ENCODE measurements at places on chromosomes 5 and 9.

- H3K36me3 ChIP-seq, result no peaks in the 10 kb centered on the region
- DNase-seq, result no peak
- H3K4me3 ChIP-seq, result no peak overlapping the region
- no peak overlapping the region for H3K27ac ChIP-seq
- no peaks in the 10 kb centered on the region for H3K27me3 ChIP-seq
Measured at GRCh38 chr9:107759009-107759822, 269.6 kb upstream of the KLF4 start.

GRCh38 chr5:33277061-33277650, 163.6 kb upstream of the TARS1 start:
- no peak overlapping the region for H3K4me3 ChIP-seq
- no peak for DNase-seq
- H3K4me1 ChIP-seq, result peaks cover 5% of the 10 kb centered on the region
- H3K27me3 ChIP-seq, result no peaks in the 10 kb centered on the region
- no peak overlapping the region for H3K27ac ChIP-seq
- no peaks in the 10 kb centered on the region for H3K36me3 ChIP-seq

- no peak overlapping the region for H3K4me3 ChIP-seq
- no peaks in the 10 kb centered on the region for H3K27me3 ChIP-seq
- H3K27ac ChIP-seq, result no peak overlapping the region
Measured at GRCh38 chr5:125834438-125835115, 588.6 kb upstream of the GRAMD2B start.

GRCh38 chr9:18775930-18776329, 257.1 kb downstream of the SAXO1 start:
- H3K27ac ChIP-seq, result no peak overlapping the region
- H3K4me3 ChIP-seq, result no peak overlapping the region
- no peaks in the 10 kb centered on the region for H3K36me3 ChIP-seq
- H3K4me1 ChIP-seq, result no peaks in the 10 kb centered on the region
- DNase-seq, result no peak

DNA sequence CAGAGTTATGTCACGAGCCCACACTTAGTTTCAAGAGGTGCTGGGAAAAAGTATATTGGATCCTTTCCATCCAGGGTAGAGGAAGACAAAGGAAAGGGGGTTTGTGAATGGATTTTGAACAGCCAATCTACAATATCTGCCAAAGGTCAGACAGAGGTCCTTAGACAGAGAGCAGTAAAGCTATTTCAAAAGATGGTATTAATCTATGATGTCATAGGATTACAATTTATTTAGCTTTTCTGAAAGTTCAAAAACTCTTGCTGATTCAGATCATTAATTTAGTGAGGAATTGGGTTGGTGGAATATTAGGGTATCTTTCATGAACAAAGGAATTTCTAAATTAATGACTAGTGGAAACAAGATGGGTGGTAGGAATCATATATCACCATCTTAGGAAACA, 126.9 kb downstream of the NTRK2 start:
- no peak for DNase-seq

GRCh38 chr9:80664327-80665210, 1024.8 kb downstream of the TLE1 start:
- H3K36me3 ChIP-seq, result no peaks in the 10 kb centered on the region
- H3K4me1 ChIP-seq, result peaks cover 11% of the 10 kb centered on the region
- H3K27ac ChIP-seq, result no peak overlapping the region

DNA sequence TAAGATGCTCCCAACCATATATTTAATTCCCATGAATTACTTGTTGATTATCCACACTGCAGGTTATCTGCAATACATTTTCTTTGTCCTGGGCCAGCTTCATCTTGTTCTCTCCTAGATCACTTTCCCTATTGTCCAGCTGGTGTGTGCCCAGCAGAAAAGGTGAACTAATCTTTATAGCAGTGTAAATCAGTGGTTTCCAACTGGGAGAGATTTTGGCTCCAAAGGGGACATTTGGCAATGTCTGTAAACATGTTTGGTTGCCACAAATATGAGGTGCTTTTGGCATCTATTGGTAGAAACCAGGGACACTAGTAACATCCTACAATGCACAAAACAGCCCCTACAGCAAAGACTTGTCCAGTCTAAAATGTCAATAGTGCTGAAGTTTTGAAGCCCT, 20.1 kb upstream of the ERBIN start:
- H3K27me3 ChIP-seq, result no peaks in the 10 kb centered on the region
- DNase-seq, result no peak
- H3K4me1 ChIP-seq, result no peaks in the 10 kb centered on the region
- H3K27ac ChIP-seq, result no peak overlapping the region
- H3K36me3 ChIP-seq, result no peaks in the 10 kb centered on the region
- H3K4me3 ChIP-seq, result no peak overlapping the region

DNA sequence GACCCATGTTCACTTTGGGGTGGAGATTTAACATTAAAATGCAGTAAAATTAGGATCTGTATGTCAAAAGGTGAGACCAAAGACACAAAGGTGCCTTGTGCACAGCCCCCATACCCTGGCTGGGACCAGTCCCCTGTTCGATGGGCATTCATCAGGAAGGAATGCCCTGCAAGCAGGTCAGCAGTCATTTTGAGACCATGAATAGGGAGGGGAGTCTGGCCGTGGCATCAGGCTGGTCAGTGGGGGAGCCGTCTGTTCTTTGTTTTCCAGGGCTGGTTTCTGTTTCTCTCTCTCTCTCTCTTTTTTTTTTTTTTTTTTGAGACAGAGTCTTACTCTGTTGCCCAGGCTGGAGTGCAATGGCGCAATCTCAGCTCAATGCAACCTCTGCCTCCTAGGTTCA, 68.9 kb upstream of the GOLM1 start:
- no peaks in the 10 kb centered on the region for H3K27me3 ChIP-seq
- H3K4me1 ChIP-seq, result no peaks in the 10 kb centered on the region
- no peak overlapping the region for H3K27ac ChIP-seq
- H3K4me3 ChIP-seq, result no peak overlapping the region
- no peak for DNase-seq

GRCh38 chr5:142602720-142603245, 83.1 kb downstream of the FGF1 start:
- peak; percentile 80 for DNase-seq
- peaks cover 38% of the 10 kb centered on the region for H3K4me1 ChIP-seq
- H3K4me3 ChIP-seq, result no peak overlapping the region
- H3K27ac ChIP-seq, result peak overlapping the region; percentile 86
- H3K27me3 ChIP-seq, result no peaks in the 10 kb centered on the region

DNA sequence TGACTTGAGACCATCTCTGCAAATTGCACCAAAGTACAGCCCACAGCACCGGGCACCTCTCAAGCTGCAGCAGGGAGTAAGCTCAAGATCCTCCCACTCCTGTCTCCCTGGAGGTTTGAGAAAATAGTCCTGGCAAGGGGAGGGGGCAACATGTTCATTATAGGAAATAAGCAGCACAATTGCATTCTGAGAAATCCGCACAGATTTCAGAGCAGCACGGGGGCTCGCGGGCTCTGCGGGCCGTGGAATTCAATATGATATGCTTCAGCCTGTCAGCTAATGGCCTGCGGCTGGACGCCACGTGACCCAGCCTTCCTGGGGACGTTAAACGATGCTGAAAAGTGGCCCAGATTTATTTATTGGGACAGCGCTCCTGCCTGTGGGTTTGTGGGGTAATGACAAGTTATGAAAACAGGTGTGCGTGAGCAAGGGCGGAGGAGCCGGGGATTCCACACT, 156.4 kb downstream of the DAB2IP start:
- H3K27me3 ChIP-seq, result no peaks in the 10 kb centered on the region
- no peaks in the 10 kb centered on the region for H3K36me3 ChIP-seq
- H3K4me1 ChIP-seq, result no peaks in the 10 kb centered on the region

- H3K36me3 ChIP-seq, result no peaks in the 10 kb centered on the region
- H3K4me1 ChIP-seq, result peaks cover 34% of the 10 kb centered on the region
- H3K27ac ChIP-seq, result peak overlapping the region; percentile 89
- H3K27me3 ChIP-seq, result no peaks in the 10 kb centered on the region
- H3K4me3 ChIP-seq, result no peak overlapping the region
Measured at GRCh38 chr5:91058575-91058974, 324.5 kb downstream of the ARRDC3 start.

DNA sequence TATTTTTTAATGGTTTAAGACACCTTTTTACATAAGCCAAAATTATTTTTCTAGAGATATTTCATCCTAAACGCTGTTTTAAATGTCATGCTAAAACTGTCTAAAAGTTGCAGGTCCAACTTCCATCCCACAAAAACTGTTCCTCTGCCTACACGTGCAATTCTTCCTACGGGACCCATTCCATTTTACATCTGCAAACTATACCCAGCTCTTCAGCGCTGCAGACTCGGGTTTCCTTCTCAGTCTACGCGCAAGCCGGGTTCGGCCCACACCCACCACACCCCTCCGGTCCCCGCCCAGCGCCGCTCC, 8.7 kb downstream of the RANBP6 start:
- peaks cover 28% of the 10 kb centered on the region for H3K4me1 ChIP-seq
- H3K36me3 ChIP-seq, result no peaks in the 10 kb centered on the region
- DNase-seq, result peak; percentile 86
- no peaks in the 10 kb centered on the region for H3K27me3 ChIP-seq
- peak overlapping the region; percentile 93 for H3K4me3 ChIP-seq

GRCh38 chr9:137170486-137171148, 766 bp upstream of the LRRC26 start:
- no peak overlapping the region for H3K4me3 ChIP-seq
- peaks cover 12% of the 10 kb centered on the region for H3K27me3 ChIP-seq
- no peaks in the 10 kb centered on the region for H3K4me1 ChIP-seq
- no peaks in the 10 kb centered on the region for H3K36me3 ChIP-seq
- H3K27ac ChIP-seq, result no peak overlapping the region

DNA sequence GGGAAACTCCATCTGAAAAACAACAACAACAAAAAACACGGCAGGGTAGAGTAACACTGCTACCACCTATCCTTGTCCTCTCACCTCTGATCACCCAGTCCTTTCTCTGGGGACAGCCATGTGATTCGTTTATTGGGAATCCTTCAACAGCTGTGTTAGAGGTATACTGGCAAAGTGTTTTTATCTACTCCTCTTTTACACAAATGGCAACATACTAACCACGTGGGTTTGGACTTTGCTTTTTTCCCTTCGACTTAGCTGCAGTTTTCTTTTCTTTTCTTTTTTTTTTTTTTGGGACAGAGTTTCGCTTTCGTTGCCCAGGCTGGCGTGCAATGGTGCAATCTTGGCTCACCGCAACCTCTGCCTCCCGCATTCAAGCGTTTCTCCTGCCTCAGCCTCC, 11.2 kb upstream of the SET start:
- H3K4me3 ChIP-seq, result no peak overlapping the region
- no peaks in the 10 kb centered on the region for H3K4me1 ChIP-seq
- H3K36me3 ChIP-seq, result no peaks in the 10 kb centered on the region
- H3K27ac ChIP-seq, result no peak overlapping the region
- DNase-seq, result no peak
- H3K27me3 ChIP-seq, result no peaks in the 10 kb centered on the region

DNA sequence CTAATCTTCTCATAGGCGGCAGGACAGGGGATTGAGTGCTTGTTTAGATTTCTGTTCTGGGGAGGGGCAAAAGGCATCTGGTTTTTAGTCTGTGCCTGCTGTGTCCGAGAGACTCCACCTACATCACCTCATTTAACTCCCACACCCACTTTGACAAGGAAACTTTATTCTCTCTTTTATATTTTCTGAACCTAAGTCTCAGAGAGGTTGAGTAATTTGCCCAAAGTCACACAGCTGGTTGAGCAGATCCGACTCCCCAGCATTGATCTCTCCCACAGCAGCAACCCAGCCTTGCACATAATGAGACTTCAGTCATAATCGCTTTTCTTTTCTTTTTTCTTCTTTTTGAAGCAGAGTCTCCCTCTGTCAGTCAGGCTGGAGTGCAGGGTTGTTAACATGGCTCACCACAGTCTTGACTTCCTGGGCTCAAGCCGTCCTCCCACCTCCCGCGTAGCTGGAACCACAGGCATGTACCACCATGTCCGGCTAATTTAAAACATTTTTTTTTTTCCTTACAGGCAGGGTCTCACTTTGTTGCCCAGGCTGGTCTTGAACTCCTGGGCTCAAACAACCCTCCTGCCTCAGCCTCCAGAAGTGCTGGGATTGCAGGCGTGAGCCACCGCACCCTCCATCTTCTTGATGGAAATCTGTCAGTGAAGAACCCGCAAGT, 36.5 kb upstream of the ANKRD33B start:
- no peak for DNase-seq
- no peak overlapping the region for H3K4me3 ChIP-seq
- H3K4me1 ChIP-seq, result no peaks in the 10 kb centered on the region

- H3K27me3 ChIP-seq, result peaks cover 40% of the 10 kb centered on the region
- H3K27ac ChIP-seq, result no peak overlapping the region
- H3K36me3 ChIP-seq, result no peaks in the 10 kb centered on the region
Measured at GRCh38 chr5:14872070-14872989, 752 bp upstream of the ANKH start.

DNA sequence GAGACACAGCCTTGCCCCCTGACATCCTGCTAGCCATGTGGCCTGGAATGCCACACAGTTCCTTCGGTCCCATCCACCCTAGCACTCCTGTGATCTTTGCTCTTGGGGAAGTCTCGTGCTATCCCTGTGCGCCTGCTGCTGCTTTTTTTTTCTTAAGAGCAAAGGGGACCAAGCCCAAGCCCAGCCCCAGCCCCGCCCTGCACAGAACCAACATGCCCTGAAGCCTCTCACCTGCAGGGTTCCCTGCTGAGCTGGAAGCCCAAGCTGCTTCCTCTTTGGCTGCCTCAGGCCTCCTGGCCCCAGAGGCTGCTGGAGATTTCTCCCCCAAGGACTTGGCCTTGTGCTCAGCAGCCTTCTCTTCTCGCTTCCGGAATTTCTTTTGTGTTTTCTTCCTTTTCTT, 1.8 kb downstream of the SURF6 start:
- H3K36me3 ChIP-seq, result peaks cover 23% of the 10 kb centered on the region
- H3K4me3 ChIP-seq, result peak overlapping the region; percentile 99
- H3K27me3 ChIP-seq, result no peaks in the 10 kb centered on the region
- peak; percentile 28 for DNase-seq
- no peak overlapping the region for H3K27ac ChIP-seq
- peaks cover 17% of the 10 kb centered on the region for H3K4me1 ChIP-seq

DNA sequence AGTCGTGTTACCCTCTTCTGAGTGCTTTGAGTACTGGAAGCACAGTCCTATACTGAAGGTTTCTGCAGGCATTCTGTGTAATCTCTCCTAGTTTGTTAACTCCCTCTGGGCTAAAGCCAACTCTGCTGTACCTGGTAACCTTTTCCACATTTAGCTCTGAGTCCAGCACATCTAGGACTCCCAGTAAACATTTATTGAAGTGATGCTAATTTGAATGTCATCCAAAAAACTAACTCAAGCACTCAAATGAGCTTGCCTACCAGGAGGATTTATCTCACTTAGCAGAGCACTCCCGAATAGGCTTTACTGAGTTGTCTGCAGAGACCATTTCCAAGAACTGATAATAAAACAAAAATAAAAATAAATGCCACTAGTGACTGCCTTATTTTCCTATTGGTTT, 79.5 kb upstream of the NFIB start:
- no peak overlapping the region for H3K27ac ChIP-seq
- no peaks in the 10 kb centered on the region for H3K36me3 ChIP-seq
- H3K4me1 ChIP-seq, result no peaks in the 10 kb centered on the region
- H3K4me3 ChIP-seq, result no peak overlapping the region
- no peak for DNase-seq

- H3K36me3 ChIP-seq, result no peaks in the 10 kb centered on the region
- H3K4me3 ChIP-seq, result no peak overlapping the region
- H3K27ac ChIP-seq, result no peak overlapping the region
- H3K27me3 ChIP-seq, result no peaks in the 10 kb centered on the region
Measured at GRCh38 chr9:98380065-98380681, 124.7 kb upstream of the TBC1D2 start.

GRCh38 chr9:95504053-95504963, 12.5 kb downstream of the PTCH1 start:
- DNase-seq, result peak; percentile 90
- H3K27me3 ChIP-seq, result no peaks in the 10 kb centered on the region
- H3K27ac ChIP-seq, result no peak overlapping the region
